ENCODE measurements at places on chromosomes 7 and 10.

DNA sequence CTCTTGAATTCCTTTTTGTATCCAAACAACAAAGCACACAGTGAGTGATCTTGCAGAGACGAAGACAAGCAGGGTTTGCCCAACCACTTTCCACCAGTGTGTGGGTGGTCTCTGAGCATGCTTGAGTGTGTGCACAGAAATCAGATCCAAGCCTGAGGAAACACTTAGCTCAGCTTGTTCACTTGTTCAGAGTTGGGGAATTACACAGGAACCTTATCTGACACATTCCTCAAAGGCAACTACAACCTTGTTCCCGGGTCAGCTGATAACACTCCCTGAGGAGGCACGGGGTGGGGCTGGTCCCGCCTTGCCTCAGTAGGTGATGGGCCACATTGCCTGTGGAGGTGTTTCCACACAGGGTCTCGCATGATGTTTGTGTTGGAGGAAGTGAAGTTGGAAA, 216.9 kb downstream of the DYNC1I1 start:
- no peak for DNase-seq

GRCh38 chr10:122142641-122143237, 128.4 kb upstream of the BTBD16 start:
- DNase-seq: no peak

DNA sequence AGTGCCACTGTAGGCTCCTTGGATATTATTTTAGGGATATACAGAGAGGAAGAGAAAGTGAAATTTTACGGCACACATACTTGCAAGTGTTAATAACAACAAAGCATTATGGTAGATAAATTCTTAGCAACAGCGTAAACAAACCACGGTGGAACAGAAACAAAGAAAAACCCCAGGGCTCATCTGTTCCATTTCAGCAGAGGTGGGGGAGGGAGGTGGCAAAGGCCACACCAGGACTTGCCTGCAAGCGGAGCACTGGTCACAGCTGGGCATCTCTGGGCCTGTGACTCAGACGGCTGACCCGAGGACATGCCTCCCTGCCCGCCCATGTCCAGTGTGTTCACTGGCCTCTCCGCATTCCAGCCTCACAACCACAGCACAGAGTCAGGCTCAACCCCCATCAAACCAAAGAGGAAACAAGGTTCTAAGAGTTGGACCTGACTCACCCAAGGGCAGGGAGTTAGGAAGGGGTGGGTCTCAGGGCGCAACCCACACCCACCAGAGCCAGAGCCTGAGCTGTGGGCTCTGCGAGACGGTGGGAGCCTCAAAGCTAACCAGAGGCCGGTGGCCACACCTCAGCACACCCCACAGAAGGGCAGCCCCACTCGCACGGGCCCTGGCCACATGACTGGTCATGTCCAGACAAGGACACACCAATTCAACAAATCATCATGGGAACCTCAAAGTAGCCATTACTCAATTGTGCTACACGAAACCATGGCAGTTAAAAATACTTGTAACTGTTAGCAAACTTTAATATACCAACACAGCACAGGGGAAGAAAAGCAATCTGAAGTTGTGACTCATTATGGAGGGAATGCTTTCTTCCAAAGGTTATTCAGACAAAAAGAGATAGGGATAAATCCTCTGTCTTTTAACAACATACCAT, 10.7 kb downstream of the ESYT2 start:
- no peak for DNase-seq

DNA sequence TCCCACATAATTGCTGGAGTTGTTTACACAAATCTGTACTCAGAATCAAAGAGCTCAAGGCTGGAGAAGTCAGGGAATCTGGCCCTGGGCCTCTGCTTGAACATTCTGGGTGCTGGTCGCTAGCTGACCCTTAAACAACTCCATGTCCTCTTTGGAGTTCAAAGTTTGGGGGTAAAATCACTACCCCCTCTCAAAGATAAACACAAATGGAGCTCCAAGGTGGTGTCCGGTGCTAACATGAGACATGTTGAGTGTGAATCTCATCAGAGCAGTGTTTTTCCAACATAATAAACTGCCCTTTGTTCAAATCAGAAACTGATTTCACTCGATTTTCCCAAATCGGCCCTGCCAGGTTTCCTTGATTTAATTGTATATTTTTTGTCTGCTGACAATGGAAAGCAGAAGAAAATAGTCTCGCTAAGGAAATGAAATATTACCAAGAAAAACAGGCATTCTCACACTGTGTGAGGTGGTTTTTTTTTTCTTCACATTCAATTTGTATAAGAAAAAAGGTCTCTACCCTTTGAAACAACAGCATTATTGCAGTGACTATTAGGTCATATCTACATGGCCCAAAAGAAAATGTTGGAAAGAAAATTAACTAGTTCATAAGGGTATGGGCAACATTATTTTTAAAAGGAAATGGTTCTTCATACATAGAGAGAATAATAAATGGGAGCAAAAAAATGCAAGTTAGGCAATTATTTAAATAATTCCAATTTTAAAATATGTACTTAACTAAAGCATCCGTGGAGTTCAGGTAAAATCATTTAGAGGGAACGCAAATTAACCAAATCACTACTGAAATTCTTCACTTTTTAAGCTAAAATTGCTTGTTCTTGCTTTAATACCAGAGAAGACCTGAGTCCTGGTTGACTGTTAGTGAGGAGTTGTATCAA, 56.1 kb upstream of the CAPZA2 start:
- DNase-seq: no peak

DNA sequence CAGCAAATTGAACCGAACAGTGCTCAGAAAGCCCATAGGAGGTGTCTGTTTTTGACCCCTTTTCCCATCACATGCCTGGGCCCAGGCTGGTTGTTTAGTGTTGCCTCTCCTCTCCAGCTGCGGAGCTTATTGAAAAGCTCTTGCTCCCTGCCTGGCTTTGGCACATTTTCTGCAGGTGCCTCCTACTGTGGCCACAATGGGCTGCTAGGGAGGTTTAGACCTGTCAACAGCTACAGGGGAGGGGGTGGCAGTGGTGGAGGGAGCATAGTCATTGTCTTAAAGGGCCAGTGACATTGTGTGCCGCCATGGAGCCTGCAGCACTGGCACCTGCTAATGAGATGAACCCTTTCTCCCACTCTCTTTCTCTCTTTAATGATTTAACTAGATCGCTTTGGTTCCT, 13.2 kb upstream of the ENO4 start:
- no peak for DNase-seq
